ENCODE measurements at places on chromosomes 2 and 18.

DNA sequence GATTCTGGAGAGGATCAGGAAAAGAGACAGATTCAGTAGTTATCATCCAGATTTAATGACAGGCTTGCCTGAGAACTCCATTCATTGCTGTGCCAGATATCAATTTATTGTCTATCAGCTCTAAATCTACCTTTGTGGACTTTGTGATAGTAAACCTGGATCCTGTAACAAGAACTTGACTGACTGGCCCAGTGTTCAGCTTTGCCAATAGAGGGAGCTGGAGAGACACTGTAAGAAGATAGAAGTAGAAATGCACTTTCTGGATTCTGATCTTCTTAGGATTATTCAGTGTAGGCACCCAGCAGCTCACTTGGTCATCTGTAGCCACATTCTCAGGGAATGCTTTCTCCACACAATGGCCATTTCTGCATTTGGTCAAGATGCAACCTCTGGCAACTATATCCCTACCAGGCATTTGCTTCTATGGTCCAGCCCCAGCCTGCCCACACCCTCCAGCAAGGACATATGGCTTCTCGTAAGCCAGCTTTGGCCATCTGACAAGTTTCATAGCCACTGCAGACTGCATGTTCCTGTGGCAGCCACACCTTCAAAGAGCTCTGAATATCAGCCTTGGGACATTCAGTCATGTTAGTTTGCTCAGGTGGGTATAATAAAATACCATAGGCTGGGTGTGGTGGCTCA is 6.1 kb upstream of the SERPINB8 start:
- DNase-seq, result no peak

GRCh38 chr2:174553811-174554493 is 43.7 kb downstream of the WIPF1 start:
- no peak for DNase-seq

GRCh38 chr18:43751835-43752234 is 474.5 kb upstream of the SYT4 start:
- DNase-seq, result no peak

- no peak for DNase-seq
These were observed 47.6 kb downstream of the BCL11A start for GRCh38 chr2:60505880-60506260.

- DNase-seq, result no peak
These were observed 786.3 kb upstream of the FSHR start for GRCh38 chr2:49940626-49941025.

GRCh38 chr2:237099804-237100203 is 14.1 kb downstream of the COPS8 start:
- DNase-seq, result no peak

GRCh38 chr2:130825231-130825965 is 11.3 kb upstream of the ARHGEF4 start:
- no peak for DNase-seq

DNA sequence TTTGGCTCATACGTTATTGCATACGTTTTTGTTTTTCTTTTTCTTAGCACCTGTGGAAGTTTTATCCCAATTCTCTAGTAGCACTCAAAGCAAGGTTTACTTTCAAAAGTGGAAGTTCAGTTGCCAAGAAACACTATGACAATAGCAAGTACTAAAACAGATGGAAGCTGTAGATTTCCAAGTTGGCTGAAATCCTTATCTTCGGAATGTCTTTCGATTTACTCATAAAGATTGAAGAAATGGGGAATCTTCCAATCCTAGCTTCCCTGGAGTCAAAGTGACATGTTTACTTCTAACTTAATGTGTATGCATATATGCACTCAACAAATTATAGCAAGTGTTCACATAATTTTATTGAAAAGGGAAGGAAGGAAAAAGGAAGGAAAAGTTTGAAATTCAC is 307.4 kb downstream of the CTNNA2 start:
- no peak for DNase-seq

Measured in cortex of kidney (tissue), 1 donor.